ENCODE measurements at places on chromosomes 6 and 20. TPM values are rescaled to one million over a fixed set of nuclear protein-coding genes. Genes with fewer than 3 reads are reported as not detected.

Gene EEF1A2
- total RNA-seq = 0.30 TPM

Gene HUS1B
- 0.17 TPM for total RNA-seq

Gene TP53TG5
- not detected for total RNA-seq

Gene MROH8
- 0.89 TPM for total RNA-seq

Gene NMBR
- total RNA-seq = 0.15 TPM

Gene ATXN1
- total RNA-seq = 8.2 TPM

Gene LY6G5B
- 0.84 TPM for total RNA-seq

Data from bronchus fibroblast of lung (primary cell).